ENCODE measurements at places on chromosomes 7 and 10.

GRCh38 chr10:34124522-34125035 is 690.5 kb downstream of the PARD3 start:
- DNase-seq, result no peak

DNA sequence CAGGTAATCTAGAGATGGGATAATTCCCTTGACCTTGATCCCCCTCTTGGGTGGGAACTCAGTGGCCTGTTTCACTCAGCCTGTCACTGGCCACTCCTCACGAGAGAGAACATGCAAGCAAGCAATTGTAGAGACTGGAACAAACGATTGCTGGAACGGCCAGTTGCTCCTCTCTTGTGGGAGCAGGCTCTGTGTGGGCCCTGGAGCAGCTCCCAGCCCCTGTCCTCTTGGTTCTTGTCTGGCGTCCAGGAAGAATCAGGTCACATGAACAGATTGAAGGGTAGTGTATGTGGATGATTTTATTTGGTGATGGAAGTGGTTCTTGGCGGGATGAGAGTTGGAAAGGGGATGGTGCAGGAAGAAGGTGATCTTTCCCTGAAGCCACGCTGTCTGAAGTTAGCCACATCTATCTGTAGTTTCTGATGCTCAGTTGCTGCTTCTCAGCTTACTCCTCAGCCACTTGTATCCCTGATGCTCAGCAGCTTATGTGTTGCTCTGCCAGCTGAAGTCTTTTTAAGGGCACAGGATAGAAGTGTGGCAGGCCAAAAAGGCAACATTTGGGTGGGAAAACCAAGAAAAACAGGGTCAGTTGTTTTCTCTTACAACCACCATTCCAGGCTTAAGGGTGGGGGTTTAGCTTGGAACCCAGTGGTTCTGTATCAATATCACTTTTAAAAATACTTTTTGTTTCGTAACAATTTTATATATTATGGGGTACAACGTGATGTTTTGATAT is 15.9 kb downstream of the RNF133 start:
- no peak for DNase-seq

DNA sequence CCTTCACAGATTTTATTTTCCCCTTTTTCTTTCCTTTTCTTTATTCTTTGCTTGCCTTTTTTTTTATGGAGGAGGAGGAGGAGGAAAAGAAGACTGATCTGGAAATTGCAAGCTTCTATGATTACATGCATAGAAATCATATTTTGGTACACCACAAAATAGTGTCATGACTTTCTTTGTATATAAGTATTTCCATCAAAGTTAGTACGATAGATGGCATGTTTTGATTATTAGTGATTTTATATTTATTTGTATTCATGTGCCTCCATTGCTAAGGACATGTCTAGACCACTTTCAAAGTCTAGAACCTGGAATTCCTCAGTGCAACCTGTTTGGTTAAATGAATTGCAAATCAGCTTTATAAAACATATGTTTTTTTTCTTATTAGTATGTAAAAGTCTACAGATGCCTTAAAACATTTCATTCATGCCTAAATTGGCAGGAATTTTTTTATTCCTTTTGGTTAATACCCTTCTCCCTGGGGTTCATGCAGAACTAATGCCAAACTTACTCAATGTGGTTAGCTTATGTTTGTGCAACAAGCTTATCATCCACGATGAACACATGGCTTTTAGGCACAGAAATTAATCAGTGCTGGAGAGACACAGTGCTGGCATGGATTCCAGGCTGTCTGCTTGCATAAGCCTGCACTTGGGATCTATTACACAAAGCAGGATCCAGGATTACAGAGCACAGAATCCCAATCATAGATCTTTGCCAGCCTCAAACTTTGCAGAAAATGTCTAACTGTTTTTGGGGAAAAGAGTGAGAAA is 213.1 kb downstream of the CHRM2 start:
- no peak for DNase-seq

DNA sequence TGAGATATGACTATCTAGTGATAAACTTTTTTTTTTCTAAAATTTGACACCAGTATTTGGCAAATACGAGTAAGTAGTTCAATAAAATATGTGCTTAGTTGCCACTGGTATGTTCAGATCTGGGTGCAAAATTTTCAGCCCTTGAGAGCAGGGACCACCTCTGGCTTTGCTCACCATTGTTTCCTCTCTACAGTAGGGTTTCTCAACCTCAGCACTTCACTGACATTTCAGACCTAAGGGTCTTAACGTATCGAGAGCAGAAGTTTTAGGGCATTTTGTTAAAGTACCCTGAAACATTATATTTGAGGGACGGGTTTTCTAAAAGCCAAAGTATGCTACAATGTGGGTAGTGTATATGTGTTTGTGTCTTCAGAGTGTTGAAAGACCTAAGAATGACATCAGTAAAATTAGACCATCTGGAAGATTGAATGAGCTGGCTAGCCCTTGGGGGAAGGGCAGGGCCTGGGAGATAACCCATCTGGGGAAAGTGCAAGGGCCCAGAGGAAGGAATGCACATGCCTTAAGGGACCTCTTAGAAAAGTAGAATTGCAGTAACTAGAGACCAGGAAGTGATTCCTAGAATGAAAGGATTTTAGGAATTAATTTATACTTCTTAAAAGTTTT is 11.8 kb downstream of the BZW2 start:
- DNase-seq, result no peak

DNA sequence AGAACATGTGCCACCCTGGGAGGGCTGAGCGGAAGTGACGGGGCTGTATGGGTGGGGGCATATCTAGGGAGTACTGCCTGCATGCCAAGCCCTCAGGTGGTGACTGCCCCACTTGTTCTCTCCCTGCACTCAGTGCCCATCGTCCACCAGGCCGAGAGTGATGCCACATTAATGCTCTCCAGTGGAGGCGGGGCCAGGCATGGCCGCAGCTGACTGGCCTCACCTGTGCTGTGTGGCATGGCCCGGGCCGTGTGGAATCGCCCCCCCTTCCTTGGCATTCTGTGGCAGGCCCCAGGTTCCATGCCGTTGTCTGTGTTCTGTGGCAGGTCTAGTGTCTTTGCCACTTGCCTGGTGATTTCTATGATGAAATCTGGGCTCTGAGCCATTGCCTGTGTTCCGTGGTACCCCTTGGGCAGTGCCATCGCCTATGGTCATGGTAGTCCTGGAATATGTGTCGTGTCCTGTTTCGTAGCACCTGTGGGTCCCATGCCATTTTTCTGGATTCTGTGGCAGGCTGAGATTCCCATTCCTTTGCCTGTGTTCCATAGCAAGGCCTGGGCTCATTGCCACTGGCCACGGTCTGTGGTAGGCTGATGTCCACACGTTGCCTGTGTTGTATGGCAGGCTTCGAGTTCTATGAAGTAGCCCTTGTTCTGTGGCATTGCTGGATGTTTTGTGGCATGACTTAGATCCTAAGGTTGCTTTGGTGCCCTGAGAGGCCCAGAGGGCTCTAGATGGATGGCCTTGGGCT is 8.9 kb downstream of the FLNC start:
- no peak for DNase-seq

- no peak for DNase-seq
These were observed 94.2 kb downstream of the EBF3 start for GRCh38 chr10:129869596-129870473.

GRCh38 chr7:70867513-70867912 is 264.4 kb upstream of the GALNT17 start:
- DNase-seq, result no peak

- DNase-seq, result no peak
These were observed 54.7 kb downstream of the MAPK8 start for GRCh38 chr10:48361176-48361575.

DNA sequence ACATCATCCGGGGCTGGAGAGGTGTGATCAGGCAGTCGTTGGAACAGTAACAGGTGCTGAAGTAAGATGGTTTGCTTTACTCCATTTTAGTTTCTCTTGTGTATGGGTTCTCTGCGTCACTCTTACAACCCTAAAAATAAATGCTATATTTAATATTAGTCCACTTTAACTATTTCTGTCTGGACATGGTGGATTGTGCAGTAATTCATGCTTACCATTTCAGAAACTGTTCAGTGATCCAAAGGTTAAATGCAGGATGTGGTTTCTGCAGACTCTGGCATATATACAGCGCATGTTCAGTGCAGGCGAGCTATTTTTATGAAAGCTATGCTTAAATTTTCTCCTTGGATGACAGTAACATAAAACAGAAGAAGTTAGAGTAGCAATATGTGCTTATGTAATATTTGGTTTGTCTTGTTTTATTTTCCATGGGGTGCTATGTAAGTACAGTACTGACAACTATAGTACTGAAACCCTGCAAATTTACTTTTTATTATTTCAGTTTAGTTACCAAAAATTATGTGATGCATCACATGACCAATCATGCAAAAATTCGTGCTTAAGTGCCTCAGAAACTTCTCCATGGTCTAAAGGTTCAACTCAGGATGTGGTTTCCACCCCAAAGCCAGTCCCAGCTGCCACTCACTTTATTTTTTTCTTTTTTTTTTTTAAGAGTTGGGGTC is 46.6 kb upstream of the GRID1 start:
- no peak for DNase-seq

DNA sequence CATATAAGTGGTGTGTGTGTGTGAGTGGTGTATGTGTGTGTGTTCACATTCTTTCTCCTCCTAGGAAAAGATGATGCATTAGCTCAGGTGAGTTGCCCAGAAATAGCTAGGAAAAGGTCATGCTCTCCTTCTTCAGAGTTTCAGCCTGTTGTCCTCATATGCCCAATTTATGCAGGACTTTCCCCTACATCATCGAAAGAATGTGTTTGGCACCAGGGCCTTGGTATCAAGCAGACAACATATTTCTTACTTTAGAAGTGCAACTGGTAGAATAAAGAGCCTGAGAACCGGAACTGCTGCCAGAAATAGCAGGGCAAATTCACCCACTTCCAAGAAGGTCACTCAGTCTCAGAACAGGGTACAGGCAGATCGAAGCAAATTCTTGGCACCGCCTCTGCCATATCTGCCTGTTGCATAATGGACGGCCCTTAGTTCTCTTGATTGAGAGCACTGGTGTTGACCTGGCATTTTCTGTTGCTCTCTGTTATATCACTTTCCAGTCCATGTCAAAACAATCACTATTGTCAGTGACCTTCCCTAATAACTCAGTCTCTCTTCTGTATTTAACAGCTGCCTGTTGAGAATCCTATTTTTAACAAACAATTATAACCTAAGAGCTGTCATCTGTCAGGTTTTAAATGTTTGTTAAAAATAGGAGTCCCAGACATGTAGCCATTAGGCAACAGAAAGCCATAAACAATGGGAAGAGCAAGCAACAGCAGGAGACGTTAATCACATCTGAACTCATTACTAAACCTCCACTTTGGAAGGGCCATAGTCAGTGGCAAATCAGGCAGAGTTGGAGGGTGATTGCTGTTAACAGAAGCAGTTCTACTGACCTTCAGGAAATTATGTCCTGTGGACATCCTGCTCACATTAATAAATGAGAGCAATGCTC is 20.7 kb downstream of the ADRB1 start:
- no peak for DNase-seq

DNA sequence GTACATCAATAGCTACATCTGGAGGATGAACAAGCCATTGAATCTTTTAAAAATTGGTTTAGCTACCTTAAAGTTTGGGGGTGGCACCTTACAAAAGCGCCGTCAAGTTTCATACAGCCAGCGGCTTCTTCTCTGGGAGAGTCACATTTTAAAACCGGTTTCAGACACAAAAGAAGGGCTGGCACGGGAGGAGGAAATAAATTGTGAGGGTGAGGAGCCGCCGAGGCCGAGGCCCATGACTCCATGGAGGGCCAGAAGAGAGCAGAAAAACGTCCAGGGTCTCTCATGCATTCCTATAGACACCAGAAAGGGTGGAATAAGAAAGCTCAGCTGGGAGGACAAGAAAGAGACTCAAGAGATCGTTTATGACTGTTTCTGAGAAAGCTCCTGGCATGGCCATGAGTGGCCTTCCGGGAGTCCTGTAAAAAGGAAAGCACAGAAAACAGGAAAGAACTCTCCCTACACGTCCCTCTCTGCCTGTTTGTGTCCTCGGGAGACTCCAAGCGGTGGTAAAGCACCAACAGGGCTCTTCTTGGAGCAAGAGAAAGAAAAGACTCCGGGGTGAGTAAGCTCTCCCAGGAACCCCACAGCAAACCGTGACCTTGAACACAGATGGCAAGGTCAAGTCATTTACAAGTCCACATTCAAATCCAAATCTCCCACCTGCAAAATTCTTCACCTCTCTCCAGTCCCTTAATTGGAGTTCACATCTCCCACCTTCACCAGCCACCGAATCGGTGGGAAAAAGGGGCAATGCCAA is 1.8 kb downstream of the FRAT2 start:
- DNase-seq, result no peak
